ENCODE measurements at places on chromosomes 2 and 18. TPM values are rescaled to one million over a fixed set of nuclear protein-coding genes. Genes with fewer than 3 reads are reported as not detected.

Gene LRRC30
- total RNA-seq: not detected

Gene IL1A
- 0.90 TPM for total RNA-seq

Gene ELOA2
- total RNA-seq: not detected

Gene CACNB4
- total RNA-seq: 4.8 TPM

Gene DNAJB2
- total RNA-seq: 41.7 TPM

Gene TCF23
- total RNA-seq: not detected

Gene LCT
- not detected for total RNA-seq

DNA sequence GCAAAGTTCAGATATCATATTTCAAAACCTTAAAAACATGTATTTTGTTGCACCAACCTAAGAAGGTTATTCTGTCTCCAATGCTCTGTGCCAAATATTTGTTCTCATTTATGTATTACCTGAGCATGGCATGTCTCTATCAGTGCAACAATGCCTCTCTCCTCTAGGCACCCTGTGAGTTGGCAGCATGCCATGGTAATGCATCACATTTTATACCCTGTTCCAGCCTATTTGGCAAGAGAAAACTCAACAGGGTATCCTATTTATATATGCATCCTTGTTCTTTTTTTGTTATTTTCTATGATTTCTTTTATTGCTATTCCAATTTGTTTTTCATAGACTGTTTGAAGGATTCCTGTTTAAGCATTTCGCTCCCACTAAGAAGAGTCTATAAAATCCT, 126.3 kb upstream of the NRXN1 start:
- DNase-seq: no peak

- peak; percentile 86 for DNase-seq
Observed at GRCh38 chr2:56199492-56199891, 15.7 kb downstream of the CCDC85A start.

DNA sequence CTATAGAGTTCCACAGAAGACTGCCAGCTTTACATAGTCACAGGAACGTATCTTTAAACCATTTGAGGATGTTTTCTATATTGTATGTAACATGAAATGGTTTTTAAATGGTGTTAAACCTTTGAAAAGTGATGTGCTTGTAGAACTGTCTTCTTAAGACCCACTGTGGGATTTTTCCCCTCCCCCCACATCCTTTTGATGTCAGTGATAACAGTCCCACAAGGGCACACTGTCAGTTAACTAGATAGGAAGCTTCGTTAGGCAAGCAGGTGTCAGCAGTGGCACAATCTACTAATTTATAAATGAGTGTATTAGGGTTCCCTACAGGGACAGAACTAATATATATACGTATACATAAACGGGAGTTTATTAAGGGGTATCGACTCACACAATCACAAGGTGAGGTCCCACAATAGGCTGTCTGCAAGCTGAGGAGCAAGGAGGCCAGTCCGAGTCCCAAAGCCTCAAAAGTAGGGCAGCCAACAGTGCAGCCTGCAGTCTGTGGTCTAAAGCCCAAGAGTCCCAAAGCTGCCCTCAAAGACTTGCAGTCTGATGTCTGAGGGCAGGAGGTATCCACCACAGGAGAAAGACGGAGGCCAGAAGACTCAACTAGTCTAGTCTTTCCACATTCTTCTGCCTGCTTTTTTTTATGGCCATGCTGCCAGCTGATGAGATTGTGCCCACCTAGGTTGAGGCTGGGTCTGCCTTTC, 23.8 kb upstream of the HNRNPLL start:
- DNase-seq: no peak

DNA sequence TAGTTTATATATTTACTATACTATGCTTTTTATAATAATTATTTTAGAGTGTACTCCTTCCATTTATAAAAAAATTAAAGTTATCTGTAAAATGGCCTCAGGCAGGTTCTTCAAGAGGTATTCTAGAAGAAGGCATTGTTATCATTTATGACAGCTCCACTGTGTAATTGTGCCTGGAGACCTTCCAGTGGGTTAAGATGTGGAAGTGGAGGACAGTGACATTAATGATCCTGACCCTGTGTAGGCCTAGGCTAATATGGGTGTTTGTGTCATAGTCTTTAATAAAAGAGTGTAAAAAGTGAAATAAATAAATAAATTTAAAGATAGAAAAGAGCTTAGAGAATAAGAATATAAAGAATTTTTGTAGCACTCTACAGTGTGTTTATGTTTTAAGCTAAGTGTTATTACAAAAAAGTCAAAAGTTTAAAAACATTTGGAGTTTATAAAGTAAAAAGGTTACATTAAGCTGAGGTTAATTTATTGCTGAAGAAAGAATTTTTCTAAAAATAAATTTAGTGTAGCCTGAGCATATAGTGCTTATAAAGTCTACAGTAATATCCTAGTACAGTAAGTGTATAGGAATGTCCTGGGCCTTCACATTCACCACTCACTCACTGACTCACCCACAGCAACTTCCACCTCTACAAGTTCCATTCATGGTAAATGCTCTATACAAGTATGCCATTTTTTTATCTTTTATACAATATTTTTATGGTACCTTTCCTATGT, 190.0 kb upstream of the SESTD1 start:
- DNase-seq: peak; percentile 86

- DNase-seq: no peak
Observed at GRCh38 chr18:24560511-24560981, 100.1 kb downstream of the HRH4 start.

GRCh38 chr18:69889009-69889408, 58.7 kb downstream of the CD226 start:
- no peak for DNase-seq

GRCh38 chr2:56288838-56289580, 105.2 kb downstream of the CCDC85A start:
- DNase-seq: no peak

GRCh38 chr2:223169830-223170605, 118.0 kb downstream of the KCNE4 start:
- no peak for DNase-seq

DNA sequence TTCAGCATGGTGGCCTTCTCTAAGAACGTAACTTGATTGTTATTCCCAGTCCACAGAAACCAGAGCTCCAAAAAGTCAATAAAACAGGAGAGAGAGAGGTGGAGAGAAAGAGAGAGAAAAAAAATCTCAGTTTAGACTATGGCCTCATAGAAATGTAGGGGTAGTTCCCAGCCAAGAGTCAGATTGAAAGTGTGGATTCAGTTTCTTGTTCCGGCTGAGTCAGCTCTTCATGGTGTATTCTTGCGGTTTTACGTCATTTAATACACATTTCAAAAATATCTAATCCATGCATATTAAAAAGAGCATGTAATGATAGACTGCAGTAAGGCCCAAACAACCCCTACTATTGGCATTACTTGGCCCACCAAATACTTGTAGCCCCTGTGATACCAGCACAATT, 303.9 kb downstream of the ETAA1 start:
- DNase-seq: no peak

GRCh38 chr2:16553226-16553625, 112.4 kb downstream of the CYRIA start:
- DNase-seq: peak; percentile 1

DNA sequence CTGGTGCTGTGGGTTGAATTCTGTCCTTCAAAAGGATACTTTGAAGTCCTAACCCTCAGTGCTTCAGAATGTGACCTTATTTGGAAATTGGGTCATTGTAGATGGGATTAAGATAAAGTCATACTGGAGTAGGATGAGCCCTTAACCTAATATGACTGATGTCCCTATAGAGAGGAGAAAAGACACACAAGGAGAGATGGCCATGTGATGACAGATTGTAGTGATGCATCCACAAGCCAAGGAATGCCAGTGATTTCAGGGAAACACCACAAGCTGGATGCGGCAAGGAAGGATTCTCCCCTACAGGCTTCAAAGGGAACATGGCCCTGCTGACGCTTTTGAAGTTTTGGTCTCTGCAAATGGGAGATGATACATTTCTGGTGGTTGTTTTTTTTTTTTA, 24.7 kb upstream of the CCBE1 start:
- no peak for DNase-seq

GRCh38 chr2:196165016-196165415, 6.4 kb downstream of the STK17B start:
- DNase-seq: no peak

GRCh38 chr2:30968660-30969397, 161.6 kb upstream of the CAPN13 start:
- DNase-seq: no peak

DNA sequence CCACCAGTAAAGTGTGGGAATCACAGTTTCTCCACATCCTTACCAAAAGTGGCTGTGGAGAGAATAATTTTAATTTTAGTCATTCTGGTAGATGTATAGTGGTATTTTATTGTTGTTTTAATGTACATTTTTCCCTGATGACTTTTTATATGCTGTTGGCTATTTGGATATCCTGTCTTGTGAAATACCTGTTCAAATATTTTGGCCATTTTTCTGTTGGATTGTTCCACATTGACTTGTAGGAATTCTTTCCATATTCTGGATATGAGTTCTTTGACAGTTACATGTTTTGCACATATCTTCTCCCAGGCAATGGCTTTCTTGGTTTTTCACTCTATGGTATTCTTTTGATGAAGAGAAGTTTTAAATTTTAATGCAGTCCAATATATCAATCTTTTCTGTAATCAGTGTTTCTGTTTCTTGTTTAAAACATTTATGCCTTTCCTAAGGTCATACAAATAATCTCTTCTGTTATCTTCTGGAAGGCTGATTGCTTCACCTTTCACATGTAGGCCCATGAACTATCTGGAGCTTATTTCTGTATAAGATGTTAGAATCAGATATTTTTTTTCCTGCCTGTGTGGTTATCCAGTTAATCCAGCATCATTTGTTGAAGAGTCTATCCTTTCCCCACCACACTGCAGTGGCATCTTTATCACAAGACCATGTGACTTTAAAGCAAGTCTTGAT, 19.0 kb downstream of the AFTPH start:
- DNase-seq: peak; percentile 23

DNA sequence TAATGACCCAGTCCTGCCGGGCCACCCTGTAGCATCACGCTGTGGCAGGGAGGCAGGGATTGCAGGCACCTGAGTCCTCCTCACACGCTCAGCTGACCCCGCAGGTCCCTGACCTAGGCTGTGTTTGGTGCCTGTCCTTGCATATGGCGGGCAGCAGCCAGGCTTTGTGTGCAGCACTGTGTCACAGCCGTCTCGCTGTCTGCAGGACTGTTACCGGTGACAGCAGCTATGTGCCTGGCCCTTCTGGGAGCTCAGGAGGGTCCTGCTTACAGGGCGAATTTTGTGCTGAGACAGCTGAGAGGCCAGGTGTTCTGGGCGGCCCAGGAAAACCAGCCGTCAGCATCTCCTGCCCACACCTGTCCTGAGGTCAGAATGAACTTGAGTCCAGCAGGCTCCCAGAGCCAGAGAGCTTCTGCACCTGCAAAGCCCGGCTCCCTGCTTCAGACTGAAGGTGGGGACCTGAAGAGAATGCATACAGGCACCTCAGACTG, 10.4 kb upstream of the ARID5A start:
- DNase-seq: no peak

DNA sequence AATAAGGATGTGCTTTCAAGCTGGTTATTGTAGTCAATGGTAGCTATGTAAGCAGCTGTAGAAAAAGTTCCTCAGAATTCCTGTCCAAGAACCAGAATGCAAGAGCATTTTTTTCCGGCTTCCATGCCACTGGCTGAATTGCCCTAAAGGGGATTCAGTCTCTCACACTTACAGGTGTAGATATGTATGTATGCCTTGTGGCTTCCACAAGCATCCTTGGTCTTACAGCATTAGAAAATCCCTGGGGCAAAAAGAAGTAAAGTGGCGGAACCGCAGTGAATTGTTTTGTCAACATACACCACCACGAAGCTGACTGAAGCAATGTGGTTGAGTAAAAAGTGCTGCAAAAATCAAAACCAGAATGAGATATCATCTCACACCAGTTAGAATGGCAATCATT, 54.6 kb downstream of the FANCL start:
- no peak for DNase-seq

DNA sequence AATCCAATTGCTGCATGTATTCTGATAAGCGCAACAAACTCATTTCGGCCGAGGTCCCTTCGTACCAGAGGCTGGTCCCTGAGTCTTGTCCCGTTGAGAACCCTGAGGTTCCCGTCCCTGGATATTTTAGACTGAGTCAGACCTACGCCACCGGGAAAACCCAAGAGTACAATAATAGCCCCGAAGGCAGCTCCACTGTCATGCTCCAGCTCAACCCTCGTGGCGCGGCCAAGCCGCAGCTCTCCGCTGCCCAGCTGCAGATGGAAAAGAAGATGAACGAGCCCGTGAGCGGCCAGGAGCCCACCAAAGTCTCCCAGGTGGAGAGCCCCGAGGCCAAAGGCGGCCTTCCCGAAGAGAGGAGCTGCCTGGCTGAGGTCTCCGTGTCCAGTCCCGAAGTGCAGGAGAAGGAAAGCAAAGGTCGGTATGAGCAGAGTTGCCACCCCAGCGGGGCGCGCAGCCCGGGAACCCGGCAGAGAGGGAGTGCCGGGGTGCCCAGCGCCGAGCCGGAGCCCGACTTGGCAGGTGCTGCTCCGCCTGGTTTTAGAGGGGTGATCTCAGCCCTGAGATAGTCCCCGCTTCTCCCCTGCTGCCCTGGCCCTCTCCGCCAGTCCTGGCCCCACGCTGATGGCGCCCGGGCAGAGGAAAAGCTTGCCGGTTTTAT, 714 bp downstream of the HOXD10 start:
- no peak for DNase-seq

- peak; percentile 82 for DNase-seq
Observed at GRCh38 chr2:68908392-68908970, 37.3 kb upstream of the BMP10 start.

GRCh38 chr18:48539406-48540250, 797 bp downstream of the CTIF start:
- DNase-seq: peak; percentile 62

DNA sequence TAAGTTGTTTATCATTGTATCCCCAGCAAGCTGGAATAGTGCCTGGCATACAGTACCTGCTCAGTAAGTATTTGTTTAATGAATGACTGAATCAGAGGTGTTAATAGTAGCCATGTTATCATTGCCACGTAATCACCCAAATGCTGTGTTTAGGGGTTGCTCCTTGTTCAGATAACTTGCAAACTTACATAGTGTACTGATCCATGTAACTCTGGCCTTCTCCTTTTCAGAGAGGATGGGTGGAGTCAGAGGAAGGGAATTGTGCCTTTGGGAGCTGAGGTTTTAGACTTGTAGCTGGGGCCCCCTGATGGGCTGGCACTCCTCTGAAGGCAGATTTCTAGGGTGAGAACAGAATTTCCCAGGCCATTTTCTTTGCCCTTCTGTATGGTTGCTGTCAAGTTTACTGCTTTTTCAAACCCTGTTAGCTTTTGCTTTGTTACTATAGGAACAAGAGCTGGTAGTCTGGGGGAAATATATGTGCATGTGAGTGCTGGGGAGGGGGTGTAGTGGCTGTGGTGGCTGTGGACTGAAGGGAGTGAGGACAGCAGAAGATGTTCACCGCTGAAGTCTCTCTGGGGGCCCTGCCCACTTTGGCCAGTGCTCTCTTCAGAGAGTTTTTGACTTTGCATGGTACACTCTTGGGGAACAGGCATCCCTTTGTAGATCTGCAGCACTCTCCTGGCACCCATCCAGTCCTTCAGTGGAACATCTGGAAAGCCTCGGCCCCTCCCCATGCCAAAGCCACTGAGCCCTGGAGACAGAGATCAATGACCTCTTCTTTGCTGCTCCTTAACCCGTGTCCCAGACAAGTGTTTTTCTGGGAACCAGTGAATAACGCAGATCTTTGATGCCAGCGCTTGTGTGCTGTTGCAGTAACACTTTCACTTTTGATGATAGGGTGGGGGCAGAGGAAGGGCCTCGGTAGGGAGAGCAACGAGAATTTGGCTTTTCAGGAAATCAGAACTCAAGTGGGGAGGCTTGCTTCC, 209.0 kb downstream of the PRKCE start:
- DNase-seq: peak; percentile 75
